ENCODE measurements at places on chromosomes 11 and 22. TPM values are rescaled to one million over a fixed set of nuclear protein-coding genes. Genes with fewer than 3 reads are reported as not detected.

MPST gene
- 60.2 TPM for total RNA-seq

GRCh38 chr22:16844529-16844928, 19.3 kb upstream of the XKR3 start:
- no peak for DNase-seq

GRCh38 chr11:11119917-11120316, 233.1 kb downstream of the CSNK2A3 start:
- no peak for DNase-seq

GRCh38 chr22:27690599-27690998, 111.0 kb downstream of the MN1 start:
- peak; percentile 67 for DNase-seq

- no peak for DNase-seq
Measured at GRCh38 chr11:76714493-76714892, 43.9 kb upstream of the LRRC32 start.

All from umbilical cord (tissue), 2 donors.